ENCODE measurements at places on chromosomes 7 and 10.

- no peak for DNase-seq
These were observed 91.8 kb downstream of the ACTR3B start for GRCh38 chr7:152851326-152851725.

GRCh38 chr7:36338256-36338655 lies 51.4 kb upstream of the ANLN start:
- DNase-seq, result no peak

DNA sequence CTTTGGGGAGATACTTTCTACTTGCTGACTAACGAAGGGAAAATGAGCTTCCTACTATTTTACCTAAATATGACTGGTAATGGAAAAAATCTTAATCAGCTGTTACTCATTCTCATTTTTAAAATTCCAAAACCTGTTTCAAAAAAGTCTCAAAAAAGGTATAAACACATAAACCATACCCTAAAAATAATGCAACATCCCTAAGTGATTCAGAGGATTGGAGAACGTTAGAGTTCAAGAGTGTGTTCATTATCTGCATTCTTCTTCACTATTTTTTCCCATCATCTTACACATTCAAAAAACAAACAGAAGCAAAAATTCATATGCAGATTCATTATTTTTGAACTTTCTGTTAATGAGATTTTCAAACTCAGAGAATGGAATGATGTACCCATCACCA lies 150.4 kb upstream of the GNAI1 start:
- no peak for DNase-seq

DNA sequence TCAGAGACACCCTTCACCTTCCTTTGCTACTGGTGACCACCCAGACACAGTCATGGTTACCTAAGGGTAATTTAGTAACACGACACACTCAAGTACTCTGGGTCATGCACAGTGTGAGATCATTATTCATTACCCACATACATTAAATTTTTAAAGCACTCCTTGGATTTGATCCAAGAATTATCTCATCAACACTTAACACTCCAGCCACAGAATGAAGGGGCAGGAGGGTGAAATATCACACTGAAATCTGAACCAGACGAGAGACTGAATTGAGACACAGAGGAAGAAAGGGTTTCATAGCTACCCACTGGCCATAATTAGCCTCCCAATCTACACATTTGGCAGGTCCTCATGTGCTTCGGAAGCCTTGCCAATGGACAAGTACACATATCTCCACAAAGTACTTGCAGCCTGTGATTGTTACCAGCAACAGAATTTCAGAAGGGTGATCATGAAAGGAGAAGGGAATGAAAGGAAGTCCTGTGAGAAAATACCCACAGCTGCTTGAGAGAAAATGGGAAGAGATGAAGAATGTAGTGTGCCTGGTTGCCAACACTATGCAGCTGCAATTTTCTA lies 189.3 kb downstream of the POLR1F start:
- no peak for DNase-seq

GRCh38 chr7:20216406-20217036 lies 663 bp downstream of the MACC1 start:
- no peak for DNase-seq

DNA sequence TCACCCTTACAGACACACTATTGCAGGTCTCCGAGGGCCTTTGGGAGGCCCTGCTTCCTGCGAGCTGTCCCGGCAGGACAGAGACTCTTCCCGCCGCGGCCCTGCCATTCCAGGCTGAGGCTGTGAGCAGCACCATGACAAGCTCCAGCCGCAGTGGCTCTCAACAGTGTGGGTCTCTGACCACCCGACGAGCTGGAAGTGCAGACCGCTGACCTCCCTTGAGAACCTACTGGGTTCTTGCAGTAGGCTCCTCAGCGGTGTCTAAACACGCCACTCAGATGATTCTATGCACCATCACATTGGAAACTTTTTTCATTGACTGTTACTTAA lies 303.4 kb downstream of the WDR37 start:
- DNase-seq, result no peak

DNA sequence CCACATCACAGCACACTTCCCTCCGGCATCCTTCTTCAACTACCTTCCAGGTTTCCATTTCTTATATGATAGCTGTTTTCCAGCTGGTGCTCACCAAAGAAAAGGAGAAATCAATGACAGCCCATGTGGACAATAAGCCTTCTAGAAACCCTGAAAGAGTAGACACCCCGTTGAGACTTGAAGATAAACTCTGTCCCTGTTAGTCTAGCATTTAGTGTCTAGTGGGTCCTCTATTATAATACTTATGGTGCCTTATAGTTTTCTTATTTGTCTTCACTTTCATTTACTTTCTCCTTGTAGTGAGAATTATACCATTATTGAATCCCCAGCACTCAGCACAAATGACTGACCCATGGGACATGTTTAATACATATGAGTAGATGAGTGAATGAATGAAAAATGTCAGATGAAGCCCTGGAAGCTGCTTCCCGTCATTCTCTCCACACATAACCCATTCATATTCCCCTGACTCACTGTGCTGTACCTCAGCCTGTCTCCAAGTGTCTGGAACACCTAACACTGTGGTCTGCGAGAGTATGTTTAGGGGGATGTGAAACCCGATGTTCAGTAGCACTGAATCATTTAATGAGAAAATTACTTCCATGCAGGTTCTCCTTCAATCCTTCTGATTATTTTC lies 377.6 kb downstream of the GPR158 start:
- DNase-seq, result no peak

GRCh38 chr7:143396625-143397556 lies 11.8 kb downstream of the EPHA1 start:
- no peak for DNase-seq

DNA sequence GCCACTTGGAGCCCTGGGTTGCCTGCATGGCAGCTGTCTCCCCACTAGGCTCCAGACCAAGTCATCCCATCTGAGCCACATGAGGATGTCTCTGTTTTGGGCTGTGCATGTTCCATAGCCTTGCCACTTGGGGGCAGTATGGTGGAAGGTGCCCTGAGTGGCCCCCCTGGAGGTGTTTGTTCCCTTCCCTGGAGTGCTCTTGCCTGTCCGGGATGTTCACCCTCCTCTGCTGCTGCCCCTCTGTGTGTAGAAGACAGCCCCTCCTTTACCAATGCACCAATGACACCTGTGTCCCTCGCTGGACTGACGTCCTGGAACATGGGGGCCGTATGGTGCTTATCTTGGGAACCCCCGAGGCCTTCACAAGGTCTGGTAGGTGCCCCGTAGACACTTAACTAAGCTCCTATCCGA lies 100.2 kb downstream of the ACTR3B start:
- no peak for DNase-seq

DNA sequence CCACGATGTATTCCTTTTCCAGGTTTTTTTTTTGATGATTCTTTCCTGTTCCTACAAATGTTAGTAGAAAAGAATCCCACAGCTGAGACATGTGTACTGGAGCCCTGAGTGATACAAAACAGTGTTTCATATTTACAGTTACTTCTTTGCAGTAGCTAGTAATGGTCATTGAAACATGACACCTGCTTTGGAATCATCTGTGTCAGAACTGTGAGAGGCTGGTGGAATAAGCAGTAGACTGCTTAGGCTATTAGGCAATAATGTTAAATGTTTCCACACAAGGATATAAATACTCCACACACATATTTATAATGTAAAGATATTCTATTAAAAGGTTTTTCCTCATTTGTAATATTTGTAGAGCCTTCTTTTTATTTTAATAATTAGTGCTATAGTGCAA lies 394.0 kb downstream of the THSD7A start:
- DNase-seq, result no peak

DNA sequence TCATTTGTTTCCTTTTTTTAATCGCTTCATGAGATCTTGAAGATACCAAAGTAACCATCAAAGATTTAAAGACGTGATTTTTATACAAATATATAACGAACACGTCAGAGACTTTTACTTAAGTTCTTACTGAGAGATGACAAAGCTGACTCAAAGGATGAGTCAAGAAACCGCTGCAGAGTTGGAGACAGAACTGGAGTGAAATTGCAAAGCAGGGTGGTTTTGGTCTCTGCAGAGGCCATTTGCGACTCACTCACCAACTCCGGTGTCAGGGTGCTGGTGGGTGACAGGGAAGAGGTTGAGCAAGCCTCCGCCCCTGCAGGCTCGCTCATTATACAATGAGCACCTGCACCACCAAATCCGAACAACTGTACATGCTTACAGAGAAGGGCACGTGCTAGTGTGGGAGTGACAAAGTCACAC lies 75.2 kb downstream of the DNAJB6 start:
- no peak for DNase-seq

Data from mucosa of descending colon (tissue), 3 donors.